ENCODE measurements at places on chromosomes 2 and 18. TPM values are rescaled to one million over a fixed set of nuclear protein-coding genes. Genes with fewer than 3 reads are reported as not detected.

Gene MAL
- total RNA-seq = not detected

Gene PLEK
- 0.94 TPM for total RNA-seq

Gene TUBB6
- total RNA-seq = 37.9 TPM

Gene GMPPA
- 11.3 TPM for total RNA-seq

Gene DSC3
- total RNA-seq = 0.31 TPM

Gene ICOS
- total RNA-seq = not detected

Gene ASIC4
- 4.1 TPM for total RNA-seq

Gene POTEJ
- total RNA-seq = not detected

Gene PSMG2
- total RNA-seq = 79.2 TPM

Gene CD8A
- total RNA-seq = 1.3 TPM

Gene ANKRD62
- 0.63 TPM for total RNA-seq

Gene APOB
- total RNA-seq = 0.94 TPM

Gene IL37
- not detected for total RNA-seq
